ENCODE measurements at places on chromosomes 7 and 10. TPM values are rescaled to one million over a fixed set of nuclear protein-coding genes. Genes with fewer than 3 reads are reported as not detected.

- DNase-seq, result no peak
- H3K4me3 ChIP-seq, result no peak overlapping the region
- no peaks in the 10 kb centered on the region for H3K27me3 ChIP-seq
- H3K27ac ChIP-seq, result no peak overlapping the region
- H3K4me1 ChIP-seq, result no peaks in the 10 kb centered on the region
Measured at GRCh38 chr7:128390871-128391565, 18.8 kb downstream of the IMPDH1 start.

Gene LRMDA
- total RNA-seq, result not detected

DNA sequence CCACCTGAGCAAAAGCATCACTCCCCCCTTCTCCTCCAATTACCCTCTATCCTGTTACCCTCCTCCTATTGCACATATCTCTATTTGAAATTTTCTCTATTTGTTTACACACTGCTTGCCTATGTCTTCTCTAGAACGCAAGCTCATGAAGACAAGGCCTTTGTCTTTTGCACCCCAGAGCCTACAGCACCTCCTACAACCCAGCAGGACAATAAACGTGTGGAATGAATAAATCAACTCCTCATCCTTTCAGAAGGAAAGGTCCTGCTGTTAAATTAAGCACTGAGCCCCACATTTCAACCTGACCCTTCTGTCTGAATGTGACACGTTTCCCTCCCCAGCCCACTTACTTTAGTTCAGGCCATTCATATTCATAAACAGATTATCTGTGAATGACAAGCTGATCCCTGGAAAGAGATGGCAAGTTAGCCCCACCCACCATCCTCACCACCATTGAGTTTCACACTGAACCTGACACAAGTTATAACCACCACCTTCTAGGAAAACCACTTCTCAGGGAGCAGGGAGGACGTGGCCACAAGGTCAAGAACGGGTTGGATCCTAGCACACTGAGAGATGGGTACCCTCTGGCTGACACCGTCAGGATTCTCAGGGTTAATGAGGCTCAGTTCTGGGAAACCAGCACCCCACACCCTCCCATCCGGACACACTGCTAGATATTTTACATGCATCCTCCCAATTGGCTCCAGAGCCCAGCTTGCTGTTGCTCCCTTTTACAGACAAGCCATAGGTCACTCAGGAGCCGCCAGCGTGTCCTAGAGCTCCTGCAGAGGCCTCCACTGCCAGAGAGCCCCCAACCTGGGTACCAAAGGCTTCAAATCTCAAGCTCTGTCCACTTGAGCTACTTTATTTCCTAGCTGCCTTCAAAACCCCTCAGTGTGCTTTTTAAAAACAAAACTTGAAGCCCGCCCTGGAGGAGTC, 934 bp downstream of the PRTFDC1 start:
- peak; percentile 54 for DNase-seq
- peak overlapping the region; percentile 59 for H3K4me3 ChIP-seq
- no peak overlapping the region for H3K27ac ChIP-seq

Gene SPDYE11
- total RNA-seq, result not detected

GRCh38 chr7:18320422-18320821, 175.1 kb upstream of the HDAC9 start:
- H3K27ac ChIP-seq, result no peak overlapping the region
- no peaks in the 10 kb centered on the region for H3K36me3 ChIP-seq
- H3K27me3 ChIP-seq, result peaks cover 4% of the 10 kb centered on the region
- H3K4me1 ChIP-seq, result no peaks in the 10 kb centered on the region
- no peak overlapping the region for H3K4me3 ChIP-seq

- DNase-seq, result no peak
- H3K27me3 ChIP-seq, result peaks cover 1% of the 10 kb centered on the region
- H3K4me1 ChIP-seq, result peaks cover 15% of the 10 kb centered on the region
- H3K4me3 ChIP-seq, result no peak overlapping the region
Measured at GRCh38 chr7:158710651-158711102, 6.1 kb upstream of the NCAPG2 start.

DNA sequence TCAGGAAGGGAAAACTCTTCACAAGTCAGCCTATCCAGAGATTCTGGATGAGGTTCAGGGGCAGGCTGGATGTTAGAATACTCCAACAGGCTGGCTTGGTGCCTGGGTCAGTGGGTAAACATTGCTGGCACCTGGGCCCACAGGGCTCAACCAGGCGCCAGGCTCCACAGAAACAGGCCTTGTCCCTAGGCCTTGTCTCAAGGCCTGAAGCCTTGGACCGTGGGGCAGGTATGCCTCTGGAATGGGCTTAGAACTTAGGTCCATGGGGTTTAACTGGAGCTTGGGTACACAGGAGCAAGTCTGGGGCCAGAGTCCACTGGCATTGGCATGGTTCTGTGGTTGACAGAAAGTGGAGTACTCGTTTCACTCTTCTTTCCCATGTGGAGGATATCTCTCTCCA, 263.0 kb upstream of the ETV1 start:
- no peaks in the 10 kb centered on the region for H3K27me3 ChIP-seq
- DNase-seq, result no peak
- H3K27ac ChIP-seq, result no peak overlapping the region
- H3K4me1 ChIP-seq, result no peaks in the 10 kb centered on the region
- no peaks in the 10 kb centered on the region for H3K36me3 ChIP-seq

Gene NPY
- not detected for total RNA-seq

DNA sequence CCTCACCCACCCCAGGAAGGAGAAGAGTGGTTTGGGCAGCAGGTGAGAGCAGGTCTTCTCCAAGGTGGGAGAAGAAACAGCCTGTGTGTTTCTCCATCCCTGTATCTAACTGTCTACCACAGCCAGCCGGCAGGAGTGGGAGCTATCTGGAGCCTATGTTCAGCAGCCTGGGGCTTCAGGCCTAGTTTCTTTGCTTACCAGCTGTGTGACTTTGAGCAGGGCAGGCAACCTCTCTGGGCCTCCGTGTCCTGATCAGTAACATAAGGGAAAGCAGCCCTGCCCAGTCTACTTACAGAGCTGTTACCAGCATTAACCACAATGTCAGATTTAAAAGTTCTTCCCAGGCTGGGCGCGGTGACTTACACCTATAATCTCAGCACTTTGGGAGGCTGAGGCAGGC, 450.7 kb upstream of the ZMIZ1 start:
- no peak overlapping the region for H3K27ac ChIP-seq
- no peak overlapping the region for H3K4me3 ChIP-seq
- no peak for DNase-seq
- peaks cover 6% of the 10 kb centered on the region for H3K27me3 ChIP-seq

DNA sequence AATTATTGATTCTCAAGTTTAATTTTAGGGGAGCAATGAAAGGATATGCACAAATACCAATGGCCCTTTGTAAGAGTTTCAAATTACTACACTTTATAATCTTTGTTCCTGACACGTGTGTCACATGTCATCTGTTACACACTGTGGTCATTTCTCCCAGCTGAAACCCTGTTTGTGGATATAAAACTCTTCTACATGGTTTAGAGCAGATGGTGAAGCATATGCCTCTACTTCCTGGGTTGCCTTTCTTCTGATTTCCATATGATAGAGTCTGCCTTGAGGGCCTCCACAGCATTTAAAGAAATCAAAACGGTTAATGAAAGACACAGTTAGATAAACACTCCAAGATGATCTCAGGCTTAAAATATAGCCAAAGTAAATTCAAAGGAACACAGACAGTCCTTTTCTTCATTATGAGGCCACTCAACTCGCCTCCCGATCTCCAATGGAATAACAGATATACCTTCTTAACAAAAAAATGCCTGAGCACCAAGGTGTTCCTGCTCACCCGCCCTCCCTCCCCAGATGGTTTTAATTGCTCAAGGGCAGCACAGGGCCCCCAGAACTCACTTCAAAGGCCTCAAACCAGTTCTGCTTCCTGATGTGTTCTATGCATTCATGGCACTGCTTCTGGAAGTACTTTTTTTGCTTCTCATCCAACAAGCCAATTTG, 75.0 kb downstream of the CPVL start:
- H3K4me1 ChIP-seq, result no peaks in the 10 kb centered on the region
- H3K36me3 ChIP-seq, result no peaks in the 10 kb centered on the region
- no peak for DNase-seq
- no peaks in the 10 kb centered on the region for H3K27me3 ChIP-seq
- H3K27ac ChIP-seq, result no peak overlapping the region

DNA sequence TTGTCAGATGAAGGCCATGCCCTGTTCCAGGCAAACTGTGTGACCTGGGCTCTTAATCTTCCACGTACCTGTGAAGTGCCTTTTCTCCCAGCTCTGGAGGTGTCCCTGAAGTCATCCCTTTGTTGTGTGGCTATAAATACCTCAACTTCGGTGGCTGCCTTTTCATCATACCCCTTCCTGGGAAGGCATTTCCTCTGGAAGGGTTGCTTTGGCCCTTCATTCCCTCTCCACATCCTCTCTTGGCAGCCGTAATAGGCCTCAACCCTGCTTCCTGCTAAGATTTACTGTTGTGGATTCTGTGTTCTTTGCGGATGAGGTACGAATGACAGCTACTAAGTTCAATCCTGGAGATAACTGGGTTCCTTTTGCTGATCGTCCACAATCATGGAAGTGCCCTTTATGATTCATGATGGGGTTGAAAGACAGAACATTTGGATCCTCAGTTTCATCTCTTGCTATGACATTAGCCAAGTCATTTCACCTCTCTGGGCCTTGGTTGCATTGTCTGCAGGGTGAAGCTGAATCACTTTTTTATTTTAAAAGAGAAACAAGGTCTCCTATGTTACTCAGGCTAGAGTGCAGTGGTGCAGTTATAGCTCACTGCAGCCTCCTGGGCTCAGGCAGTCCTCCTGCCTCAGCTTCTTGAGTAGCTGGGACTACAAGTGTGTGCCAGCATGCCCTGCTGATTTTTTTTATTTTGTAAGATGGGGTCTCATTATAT, 23.6 kb downstream of the FKBP6 start:
- H3K4me3 ChIP-seq, result no peak overlapping the region
- no peak overlapping the region for H3K27ac ChIP-seq
- H3K27me3 ChIP-seq, result no peaks in the 10 kb centered on the region

DNA sequence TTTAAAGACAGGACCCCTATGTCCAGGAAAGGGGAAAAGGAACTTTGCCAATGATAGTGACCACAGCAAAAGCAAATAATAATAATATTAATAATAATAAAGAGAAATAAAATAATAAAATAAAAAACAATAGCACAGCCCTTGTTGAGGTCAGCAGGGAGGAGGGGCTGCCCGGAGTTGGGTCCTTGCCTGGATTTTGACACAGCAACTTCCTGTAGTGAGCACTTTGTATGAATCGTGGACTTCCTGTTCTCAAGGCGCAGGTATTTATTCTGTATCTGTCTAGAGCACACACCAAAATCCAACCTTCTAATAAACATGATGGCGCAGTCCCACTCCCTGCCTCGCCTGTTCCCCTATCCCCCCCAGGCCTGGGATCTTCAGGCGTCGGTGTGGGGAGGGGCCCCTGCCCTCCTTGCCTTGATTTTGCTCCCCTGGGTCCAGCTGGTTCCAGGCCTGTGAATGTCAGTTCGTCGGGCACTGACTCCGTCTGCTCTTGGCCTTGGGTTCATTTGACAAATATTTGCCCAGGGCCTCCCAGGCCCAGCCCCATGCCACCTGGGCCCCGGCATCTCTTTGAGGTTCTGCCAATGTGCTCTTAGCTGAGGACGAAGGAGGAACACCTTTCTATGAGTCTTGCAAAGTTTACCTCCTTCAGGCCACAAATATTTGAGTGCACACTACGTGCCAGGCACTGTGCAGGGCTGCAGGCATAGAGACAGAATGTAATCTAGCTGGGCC, 13.9 kb downstream of the TRIM8 start:
- H3K27me3 ChIP-seq, result no peaks in the 10 kb centered on the region
- peak overlapping the region; percentile 67 for H3K27ac ChIP-seq
- H3K4me1 ChIP-seq, result peaks cover 50% of the 10 kb centered on the region
- peaks cover 32% of the 10 kb centered on the region for H3K36me3 ChIP-seq
- no peak for DNase-seq

Gene FKBP6
- total RNA-seq, result not detected

Gene OR2A1
- total RNA-seq, result not detected

DNA sequence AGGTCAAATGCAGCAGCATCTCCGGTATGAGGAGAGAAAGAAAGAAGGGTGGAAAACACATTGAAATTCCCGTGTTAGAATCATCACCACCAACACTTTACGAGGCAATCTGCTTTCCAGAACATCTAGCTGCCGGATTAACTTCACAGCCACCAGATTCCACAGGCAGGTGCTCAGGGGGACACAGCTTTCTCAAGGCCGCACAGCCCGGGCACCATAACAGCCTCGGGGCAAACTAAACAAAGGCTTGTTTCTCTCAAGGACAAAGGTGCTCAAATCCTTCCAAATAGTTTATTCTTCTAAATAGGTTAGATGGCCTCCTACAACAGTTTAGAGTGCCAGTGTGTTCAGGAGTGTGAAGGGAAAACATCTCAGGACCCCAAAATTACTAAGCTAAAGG, 156.3 kb downstream of the DIP2C start:
- H3K27me3 ChIP-seq, result peaks cover 6% of the 10 kb centered on the region
- no peaks in the 10 kb centered on the region for H3K4me1 ChIP-seq
- no peaks in the 10 kb centered on the region for H3K36me3 ChIP-seq
- H3K27ac ChIP-seq, result no peak overlapping the region

DNA sequence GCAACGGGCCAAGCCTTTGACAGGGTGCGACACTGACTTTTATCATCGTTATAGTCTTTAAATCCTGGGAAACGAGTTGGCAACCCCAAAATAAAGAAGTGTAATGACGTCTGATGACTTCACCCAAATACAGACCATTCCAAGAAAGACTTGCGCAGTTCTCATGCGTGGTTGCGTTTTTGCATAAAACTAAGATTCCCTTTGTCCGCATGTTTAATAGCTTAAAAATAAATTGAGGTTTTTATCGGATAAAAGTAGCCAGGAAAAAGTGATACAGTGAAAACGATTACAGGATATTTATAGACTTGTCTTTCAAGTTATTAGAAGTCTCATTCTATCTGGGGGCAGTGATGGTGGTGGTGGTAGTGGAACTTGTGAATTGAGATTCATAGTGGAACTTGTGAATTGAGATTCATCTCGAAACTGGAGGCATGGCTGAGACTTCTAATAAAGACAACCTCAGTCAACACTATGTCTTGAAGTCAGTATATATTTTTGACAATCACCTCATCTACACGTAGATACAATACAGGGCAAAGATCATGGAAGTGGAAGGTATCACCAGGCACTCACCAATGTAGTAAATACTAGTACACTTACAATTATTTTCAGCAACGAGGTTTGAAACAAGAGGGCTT, 1.2 kb upstream of the NAMPT start:
- peaks cover 31% of the 10 kb centered on the region for H3K36me3 ChIP-seq
- H3K4me1 ChIP-seq, result peaks cover 45% of the 10 kb centered on the region
- H3K27me3 ChIP-seq, result peaks cover 2% of the 10 kb centered on the region
- H3K4me3 ChIP-seq, result peak overlapping the region; percentile 92

DNA sequence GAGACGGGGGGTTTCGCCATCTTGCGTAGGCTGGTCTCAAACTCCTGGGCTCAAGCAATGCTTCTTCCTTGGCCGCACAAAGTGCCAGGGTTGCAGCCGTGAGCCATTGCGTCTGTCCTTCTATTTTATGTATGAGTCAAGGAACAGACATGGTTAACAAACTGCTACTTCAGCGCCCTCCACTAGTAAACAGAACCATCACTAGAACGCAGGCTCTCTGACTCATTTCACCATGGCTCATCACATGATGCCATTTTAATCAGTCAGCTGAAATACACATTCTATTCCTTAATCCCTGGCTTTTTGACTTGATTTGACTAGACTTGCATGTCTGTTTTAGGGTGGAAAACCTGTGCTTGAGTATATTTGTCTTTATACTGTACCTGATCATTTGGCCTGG, 41.3 kb downstream of the CELF2 start:
- no peak for DNase-seq
- no peaks in the 10 kb centered on the region for H3K4me1 ChIP-seq
- peaks cover 6% of the 10 kb centered on the region for H3K27me3 ChIP-seq
- no peaks in the 10 kb centered on the region for H3K36me3 ChIP-seq
- H3K4me3 ChIP-seq, result no peak overlapping the region
